ENCODE measurements at places on chromosomes 5 and 9.
A peak's percentile ranks its signal among the peaks of the same experiment; 100 is the strongest.

- DNase-seq: peak; percentile 3
Measured at GRCh38 chr5:65076251-65076869, 307.6 kb downstream of the CWC27 start.

GRCh38 chr9:110270211-110270995 is 14.1 kb upstream of the TXN start:
- DNase-seq: no peak

DNA sequence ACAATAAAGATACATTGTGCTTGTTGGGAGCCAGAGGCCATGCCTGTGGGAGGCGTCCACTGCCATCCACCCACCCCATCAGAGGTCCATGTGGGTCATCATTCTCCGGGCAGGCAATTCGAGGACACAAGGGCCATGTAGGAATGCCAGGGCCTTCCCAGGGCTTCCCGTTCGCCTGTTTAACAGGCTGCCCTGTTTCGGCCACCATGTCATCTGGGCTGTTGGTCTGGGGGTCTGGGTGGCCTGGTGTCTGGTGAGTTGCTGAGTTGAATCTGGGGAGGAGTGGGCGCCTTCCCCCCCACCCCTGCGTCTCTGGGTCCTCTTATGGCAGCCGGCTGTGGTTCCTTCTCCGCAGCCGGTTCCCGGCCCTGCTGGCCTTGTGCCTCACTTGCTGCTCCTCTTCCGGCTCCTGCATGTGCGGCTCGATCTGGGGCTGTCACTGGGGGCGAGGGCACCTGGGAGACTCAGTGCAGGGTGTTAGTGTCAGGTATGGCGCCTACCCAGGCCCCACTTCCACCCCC is 117.4 kb downstream of the WNK2 start:
- no peak for DNase-seq

GRCh38 chr5:175830586-175831300 is 40.6 kb upstream of the CPLX2 start:
- no peak for DNase-seq

DNA sequence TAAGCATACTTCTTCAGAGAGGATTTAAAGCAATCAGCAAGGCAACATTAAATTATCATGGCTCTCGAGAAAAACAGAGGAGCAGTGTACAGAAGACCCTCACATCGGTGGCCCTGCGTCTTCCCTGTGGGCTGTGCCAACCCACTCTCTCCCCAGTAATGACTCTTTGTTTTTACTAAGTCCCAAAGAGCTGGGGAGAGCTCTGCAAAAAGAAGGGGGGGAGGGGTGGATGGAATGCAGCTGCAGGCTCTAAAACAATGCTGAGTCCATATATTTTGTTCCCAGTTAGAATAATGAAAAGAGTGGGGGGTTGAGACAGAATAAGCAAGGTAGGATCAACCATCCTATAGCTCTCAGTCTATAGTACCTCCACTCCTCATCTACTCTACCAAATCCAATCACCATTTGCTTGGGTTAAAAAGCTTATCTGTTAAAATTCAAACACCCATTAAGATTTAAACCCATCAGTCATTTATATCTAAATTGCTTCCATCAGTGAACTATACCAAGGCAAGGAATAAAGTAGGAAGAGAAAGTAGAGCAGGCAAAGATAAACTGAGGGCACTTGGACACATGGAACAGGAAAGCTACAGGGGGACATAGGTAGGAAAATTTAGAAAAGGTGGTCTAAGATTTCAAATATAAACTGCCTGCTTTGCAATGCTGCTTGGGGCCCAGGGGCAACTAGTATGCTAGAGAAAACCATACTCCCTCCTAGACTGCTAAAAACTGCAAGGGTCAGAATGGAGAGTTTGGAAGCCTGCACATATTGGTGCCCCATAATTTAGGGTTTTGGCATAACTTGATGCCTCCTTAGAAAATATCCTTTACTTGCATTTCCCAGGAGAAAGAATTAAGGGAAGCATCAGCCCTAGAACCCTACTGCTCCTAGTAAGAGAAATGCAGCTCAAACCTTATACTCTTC is 20.6 kb downstream of the ELL2 start:
- no peak for DNase-seq

Data from stimulated activated CD8-positive, alpha-beta memory T cell treated with anti-CD3 and anti-CD28 coated beads, Interleukin-4, amount 100 ng/mL, for 1 hour (primary cell).